ENCODE measurements at places on chromosomes 11 and 22.

DNA sequence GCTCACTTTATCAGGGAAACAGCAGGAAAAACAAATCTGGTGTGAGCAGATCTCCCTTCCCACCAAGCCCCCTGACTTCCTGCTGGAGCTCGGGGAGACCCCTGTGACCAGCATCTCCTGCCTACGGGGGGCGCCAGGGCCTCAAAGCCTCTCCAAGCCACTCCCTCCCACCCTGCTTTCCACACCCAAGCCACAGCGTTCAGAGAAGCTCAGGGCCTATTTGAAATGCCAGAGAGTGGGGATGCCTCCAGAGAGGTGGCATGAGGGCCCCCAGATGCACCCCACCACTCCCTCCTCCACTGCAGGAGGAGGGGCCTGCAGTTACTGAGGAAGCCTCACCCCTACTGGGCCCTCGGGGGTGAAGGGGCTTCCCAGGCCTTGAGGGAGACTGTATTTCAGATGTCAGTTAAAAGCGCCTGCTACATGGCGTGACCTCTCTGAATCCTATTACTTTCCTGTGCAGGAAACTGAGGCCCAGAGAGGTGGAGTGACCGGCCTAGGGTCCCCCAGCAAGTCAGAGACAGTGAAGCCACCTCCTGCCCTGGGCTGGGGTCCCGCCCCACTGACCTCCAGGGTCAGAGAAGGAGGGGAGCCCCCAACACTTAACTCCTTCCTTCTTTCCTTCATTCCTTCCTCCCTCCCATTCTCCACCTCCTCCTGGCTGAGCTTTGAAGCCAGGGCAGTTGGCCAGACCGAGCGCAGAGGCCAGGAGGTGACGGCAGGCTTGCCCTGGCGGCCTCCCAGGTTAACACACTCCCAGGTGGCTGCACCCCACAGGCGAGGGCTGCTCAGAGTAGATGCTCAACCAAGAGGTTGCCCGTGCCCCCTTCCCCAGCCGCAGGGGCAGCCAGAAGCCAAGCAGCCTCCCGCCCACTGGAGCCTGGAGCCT lies 6.0 kb upstream of the CDKN1C start:
- no peak for DNase-seq

GRCh38 chr11:46633291-46634217 lies 16.2 kb downstream of the ATG13 start:
- DNase-seq, result no peak

GRCh38 chr22:44387486-44387885 lies 74.7 kb upstream of the SHISAL1 start:
- no peak for DNase-seq

GRCh38 chr11:132639403-132639802 lies 892.9 kb downstream of the OPCML start:
- DNase-seq, result no peak

GRCh38 chr11:113184498-113184897 lies 129.9 kb upstream of the TTC12 start:
- DNase-seq, result peak; percentile 89

GRCh38 chr22:46027211-46028105 lies 50.5 kb upstream of the WNT7B start:
- peak; percentile 63 for DNase-seq

- no peak for DNase-seq
Observed at GRCh38 chr22:46075764-46076531, 74.4 kb upstream of the PPARA start.

GRCh38 chr11:60874421-60875365 lies 7.4 kb downstream of the ZP1 start:
- DNase-seq, result no peak

DNA sequence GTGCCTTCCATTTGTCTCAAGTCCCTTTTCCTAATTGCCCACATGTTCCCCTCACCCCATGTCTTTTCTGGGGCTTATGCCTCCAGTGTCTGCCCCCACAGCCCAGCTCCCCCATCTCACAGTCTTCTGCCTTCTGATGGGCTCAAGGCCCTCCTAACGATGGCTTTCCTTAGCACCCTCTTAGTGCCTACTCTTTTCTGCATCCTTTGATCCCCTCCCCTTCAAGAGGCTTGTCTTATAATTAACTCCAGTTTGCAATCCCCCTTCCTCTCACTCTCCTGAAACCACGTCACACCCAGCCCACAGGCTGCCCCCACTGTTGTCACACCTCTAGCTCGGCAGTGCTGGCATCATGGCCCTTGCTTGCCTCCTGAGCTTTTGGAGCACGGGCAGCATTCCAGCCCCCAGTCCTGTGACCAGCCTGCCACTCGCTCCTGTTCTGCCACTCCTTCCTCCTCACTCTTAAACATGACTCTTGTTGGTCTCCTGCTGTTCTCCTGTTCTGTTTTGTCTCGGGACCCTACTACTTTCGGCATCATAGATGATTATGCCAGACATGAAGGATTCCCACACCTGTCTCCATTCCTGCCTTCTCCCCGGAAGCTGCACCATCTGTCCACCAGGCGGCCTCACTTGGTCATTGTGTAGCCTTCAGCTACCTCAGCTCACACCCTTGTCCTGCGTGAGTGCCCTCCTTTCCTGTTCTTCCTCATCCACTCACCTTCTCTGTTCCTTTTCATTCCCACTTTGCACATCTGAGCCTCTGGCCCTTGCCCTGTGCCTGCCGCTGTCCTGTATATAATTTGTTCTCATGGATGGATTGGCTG lies 26.1 kb downstream of the UBE2L3 start:
- no peak for DNase-seq

- no peak for DNase-seq
Observed at GRCh38 chr11:78269806-78270205, 81.1 kb downstream of the USP35 start.

DNA sequence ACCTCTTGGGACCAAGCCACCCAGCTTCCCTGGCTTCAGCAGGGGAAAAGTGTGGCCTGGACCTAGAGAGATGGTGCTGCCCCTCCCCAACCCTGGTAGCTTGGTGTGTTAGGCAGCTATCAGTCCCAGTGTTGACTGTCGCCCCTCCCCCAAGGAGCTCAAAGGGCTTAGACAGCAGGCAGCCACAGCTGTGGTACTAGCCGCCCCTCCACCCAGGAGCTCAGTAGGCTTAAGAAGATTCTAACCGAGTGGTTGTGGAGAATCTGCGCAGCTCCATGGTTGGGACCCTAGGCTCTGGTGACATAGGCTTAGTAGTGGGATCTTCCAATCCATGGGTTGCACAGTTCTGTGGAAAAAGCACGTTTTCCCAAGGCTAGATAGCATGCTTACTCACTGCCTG lies 458.4 kb upstream of the LRRC4C start:
- DNase-seq, result no peak

- no peak for DNase-seq
Observed at GRCh38 chr11:85709941-85710702, 24.1 kb upstream of the CCDC89 start.

GRCh38 chr11:69298267-69299022 lies 4.5 kb downstream of the MYEOV start:
- peak; percentile 76 for DNase-seq

GRCh38 chr11:4211991-4212390 lies 117.4 kb downstream of the RRM1 start:
- DNase-seq, result no peak

- DNase-seq, result no peak
Observed at GRCh38 chr11:123143921-123144320, 51.1 kb downstream of the CLMP start.

GRCh38 chr11:92846491-92847125 lies 122.8 kb upstream of the MTNR1B start:
- no peak for DNase-seq

- peak; percentile 3 for DNase-seq
Observed at GRCh38 chr11:99368583-99368982, 347.8 kb downstream of the CNTN5 start.

DNA sequence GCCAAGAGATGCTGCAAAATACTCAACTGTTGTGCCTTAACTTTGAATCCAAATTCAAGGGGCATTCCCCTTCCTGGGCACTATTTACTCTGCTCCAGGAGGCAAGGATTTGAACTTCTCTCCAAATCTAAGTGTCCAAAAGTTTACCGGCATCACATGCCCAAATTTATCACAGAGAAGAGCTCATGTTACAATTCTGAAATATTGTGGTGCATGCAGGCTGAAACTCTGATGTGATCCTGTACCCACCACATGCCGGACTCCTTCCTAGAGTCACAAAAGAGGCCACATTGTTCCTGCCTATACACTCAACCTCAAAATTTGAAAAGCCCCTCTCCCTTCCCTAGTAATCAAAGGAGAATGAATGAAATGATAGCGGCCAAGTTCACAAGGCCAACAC lies 1.3 kb downstream of the TRAF6 start:
- DNase-seq, result peak; percentile 51

DNA sequence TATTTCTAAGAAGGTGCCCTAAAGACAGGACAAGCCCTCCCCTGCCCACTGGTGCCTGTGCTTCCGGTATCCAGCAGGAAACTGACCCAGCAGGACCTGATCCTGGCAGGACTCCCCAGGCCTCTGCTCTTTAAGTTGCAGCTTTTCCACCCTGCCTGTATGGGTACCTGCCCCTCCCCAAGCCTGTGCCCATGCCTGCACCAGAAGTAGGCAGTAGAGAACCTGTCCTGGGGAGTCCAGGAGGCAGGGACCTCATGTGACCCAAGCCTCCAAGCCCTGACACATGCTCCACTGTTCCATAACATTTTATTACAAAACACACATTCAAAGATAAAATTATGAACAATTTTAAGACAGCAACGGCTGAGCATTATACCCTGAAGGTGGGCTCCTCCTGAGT lies 14.2 kb downstream of the CWC15 start:
- DNase-seq, result no peak

GRCh38 chr11:77087723-77088225 lies 14.9 kb upstream of the OMP start:
- DNase-seq, result no peak

DNA sequence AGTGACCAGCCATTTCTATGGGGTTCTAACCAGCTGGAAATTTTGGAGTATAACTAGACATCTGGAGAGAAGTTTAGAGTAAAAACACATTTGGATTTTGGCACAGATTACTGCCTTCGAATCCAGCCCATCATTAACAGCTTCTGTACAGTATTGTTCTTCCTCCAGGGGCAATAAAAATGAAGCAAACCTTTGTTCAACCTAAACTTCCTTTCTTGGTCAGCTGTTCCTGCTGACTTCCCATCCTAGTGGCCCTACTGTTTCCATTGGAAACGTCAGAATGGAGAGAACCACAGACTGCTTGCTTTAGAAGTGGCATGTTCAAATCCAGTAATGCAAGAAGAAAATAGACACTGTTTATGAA lies 203.7 kb upstream of the MTMR2 start:
- no peak for DNase-seq

- no peak for DNase-seq
Observed at GRCh38 chr11:75063741-75064314, 32.8 kb downstream of the OR2AT4 start.

DNA sequence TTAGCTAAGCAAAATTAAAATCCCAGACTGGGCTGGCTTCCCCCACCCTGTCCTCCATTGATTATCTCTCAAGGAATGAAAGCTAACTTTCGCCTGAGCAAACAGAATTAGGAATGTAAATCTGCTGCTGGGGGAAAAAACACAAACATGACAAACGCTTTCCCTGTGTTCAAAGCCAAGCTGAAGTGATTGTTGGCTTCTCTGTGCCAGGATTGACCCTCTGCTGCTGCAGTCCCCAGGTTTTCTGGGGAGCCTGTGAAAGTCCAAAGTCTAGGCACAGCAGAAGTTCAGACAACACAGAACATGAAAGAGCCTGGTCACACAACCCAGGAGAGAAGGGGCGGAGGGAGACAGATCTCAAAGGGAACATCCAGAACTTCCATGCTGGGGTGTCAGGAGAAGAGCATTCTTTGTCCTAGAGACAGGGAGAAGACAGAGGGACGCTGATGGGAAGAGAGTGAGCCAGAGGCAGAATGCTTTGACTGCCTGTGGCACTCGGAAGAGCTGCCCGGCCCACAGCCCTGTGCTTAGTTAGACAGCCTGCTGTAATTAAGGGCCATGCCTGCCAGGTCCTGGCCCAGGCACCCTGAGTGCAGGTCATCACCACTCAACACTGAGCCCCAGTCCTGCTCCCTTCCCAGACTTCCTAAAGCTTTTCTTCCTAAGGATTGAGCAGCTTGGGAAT lies 6.9 kb downstream of the PATZ1 start:
- no peak for DNase-seq

DNA sequence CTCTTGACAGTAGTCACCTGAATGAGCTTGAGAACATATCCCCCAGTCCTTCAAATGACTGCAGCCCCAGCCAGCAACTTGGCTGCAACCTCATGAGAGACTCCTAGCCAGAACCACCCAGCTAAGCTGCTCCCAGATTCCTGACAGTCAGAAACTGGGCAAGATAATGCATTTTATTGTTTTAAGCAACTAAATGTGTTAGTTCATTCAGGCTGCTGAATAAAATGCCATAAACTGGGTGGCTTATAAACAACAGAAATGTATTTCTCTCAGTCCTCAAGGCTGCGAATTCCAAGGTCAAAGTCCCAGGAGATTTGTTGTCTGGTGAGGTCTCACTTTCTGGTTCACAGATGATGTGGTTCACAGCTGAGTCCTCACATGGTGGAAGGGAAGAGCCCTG lies 5.8 kb upstream of the PAMR1 start:
- DNase-seq, result peak; percentile 42

DNA sequence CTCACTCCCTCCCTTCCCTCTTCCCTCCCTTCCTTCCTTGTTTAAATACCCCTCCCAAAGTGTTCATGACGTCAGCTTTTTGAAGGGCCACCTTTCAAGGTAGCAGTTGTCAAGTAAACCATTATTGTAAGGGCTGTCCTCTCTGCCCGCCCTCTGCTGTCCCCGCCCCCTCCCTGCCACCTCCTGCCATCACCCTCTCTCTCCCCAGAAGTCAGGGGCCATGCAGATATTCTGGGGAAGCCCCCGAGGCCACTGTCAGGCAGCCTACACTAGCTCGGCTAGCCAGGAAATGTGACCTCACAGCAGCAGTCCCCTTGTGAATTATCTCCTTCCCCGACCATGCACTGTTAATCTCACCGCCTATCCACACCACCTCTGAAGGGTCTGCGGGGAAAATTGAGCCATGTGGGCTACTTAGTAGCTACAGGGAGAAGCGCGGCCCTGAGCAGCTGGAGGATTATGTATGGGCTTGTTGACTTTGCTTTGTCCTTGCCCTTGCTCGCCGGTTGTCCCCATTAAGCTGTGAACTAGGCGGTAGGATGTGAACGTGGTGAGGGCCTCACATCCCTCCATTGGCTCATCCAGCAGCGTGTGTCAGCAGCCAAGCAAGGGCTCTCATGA lies 42.1 kb upstream of the ATXN10 start:
- no peak for DNase-seq

GRCh38 chr11:34037016-34037415 lies 14.5 kb upstream of the CAPRIN1 start:
- DNase-seq, result no peak

DNA sequence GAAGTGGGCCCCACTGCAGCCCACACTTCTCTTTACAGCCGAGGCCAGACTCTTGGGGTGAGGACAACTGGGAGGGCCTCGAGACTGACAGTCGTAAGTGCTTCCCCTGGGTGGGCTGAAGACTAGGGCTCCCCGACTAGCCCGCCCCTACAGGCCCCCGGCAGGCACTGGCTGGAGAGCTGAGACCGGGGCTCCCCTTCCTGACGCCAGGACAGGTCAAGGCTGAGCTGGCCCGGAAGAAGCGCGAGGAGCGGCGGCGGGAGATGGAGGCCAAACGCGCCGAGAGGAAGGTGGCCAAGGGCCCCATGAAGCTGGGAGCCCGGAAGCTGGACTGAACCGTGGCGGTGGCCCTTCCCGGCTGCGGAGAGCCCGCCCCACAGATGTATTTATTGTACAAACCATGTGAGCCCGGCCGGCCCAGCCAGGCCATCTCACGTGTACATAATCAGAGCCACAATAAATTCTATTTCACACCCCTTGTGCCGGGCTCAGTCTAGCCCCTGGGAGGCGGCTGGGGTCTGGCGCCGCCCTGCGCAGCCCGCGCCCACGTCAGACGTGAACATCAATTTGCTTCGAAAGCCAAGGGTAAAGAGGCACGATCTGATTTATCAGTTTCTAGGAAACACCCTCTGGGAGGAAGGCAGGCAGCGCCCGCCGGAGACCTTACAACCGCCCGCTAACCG lies 13.5 kb downstream of the SCYL1 start:
- DNase-seq, result no peak

Data from adipocyte (in vitro differentiated cells).